ENCODE measurements at places on chromosomes 4 and X. TPM values are rescaled to one million over a fixed set of nuclear protein-coding genes. Genes with fewer than 3 reads are reported as not detected.
A peak's percentile ranks its signal among the peaks of the same experiment; 100 is the strongest.

DNA sequence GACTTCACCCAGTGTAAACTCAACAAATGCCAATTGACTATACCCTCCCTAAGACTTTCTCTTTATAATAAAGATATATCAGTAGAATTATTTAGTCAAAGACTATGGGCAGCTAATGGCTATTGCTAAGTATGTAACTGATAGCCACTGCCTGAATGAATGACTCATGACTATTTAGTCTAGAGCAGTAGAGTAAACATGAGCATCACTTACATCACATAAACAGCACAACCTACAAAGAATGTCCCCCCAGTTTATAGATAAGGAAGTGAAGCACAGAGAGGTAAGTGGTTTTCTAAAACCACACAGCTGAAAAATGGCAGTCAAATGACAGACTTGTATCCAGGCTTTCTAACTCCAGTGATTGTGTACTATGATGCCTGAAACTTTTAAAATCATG lies 507.0 kb downstream of the PPARGC1A start:
- peak; percentile 76 for DNase-seq

GRCh38 chrX:15245896-15246295 lies 24.0 kb downstream of the ASB9 start:
- DNase-seq = no peak

- no peak for DNase-seq
Measured at GRCh38 chrX:136856050-136856449, 24.5 kb downstream of the RBMX start.

DNA sequence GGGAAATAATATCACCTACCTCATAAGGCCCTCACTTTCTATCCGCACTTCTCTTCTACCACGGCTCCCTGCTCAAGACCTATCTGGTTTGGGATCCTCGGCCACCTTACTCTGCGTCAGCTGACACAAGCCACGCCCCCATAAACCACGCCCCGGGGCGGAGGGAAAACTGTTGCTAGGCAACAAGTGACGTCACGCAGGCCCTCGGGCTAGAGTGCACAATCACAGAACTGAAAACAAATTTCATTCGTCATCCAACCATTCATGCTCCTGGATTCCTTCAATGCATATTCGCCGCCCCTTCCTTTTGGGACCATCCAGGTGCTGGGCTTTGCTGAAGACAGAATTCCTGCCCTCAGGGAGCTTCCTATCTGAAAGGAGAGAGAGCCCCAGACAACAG lies 66.3 kb downstream of the SMC1A start:
- no peak for DNase-seq

DNA sequence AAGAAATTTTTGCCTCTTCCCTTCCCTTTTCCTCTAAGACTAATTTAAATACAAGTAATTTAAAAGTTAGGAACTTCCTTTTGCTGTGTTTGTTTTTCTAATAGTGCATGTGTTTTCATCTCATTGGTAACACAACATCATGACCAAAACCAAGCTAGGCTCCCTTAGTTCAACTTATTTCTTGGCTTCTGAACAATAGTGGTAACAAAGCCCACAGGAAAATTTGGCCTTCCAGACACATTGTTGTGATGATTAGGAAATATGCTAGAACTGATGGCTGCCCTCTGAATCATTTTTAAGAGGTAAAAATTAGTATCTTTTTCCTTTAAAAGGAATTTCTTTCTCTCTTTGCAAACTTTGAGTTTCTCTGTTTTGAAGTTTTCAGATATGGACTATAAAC lies 25.5 kb upstream of the TEC start:
- DNase-seq = no peak

- DNase-seq = no peak
Measured at GRCh38 chr4:4862071-4862551, 2.6 kb downstream of the MSX1 start.

- DNase-seq = no peak
Measured at GRCh38 chr4:3524920-3525319, 7.3 kb downstream of the LRPAP1 start.

- no peak for DNase-seq
Measured at GRCh38 chr4:178836865-178837264, 1394.6 kb upstream of the AGA start.

- no peak for DNase-seq
Measured at GRCh38 chr4:76750716-76751115, 147.2 kb downstream of the SOWAHB start.

DNA sequence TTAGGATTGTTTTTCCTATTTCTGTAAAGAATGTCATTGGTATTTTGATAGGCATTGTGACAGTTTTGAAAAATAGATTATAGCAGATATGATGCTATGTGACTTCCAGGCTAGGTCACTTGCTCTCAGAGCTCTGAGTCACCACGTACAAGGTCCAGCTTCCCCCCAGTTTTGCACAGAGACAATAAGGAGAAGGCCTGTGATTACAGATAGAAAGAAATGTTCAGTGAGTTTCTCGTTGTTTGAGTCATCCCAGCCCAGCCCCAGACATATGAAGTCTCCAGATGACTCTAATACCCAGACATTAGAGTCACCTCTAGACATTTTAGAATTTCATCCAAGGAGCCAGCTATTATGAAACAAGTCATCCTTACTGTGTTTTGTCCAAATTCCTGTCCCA lies 57.2 kb downstream of the MFAP3L start:
- peak; percentile 89 for DNase-seq

GRCh38 chr4:163166041-163166579 lies 580 bp downstream of the NAF1 start:
- peak; percentile 41 for DNase-seq

DNA sequence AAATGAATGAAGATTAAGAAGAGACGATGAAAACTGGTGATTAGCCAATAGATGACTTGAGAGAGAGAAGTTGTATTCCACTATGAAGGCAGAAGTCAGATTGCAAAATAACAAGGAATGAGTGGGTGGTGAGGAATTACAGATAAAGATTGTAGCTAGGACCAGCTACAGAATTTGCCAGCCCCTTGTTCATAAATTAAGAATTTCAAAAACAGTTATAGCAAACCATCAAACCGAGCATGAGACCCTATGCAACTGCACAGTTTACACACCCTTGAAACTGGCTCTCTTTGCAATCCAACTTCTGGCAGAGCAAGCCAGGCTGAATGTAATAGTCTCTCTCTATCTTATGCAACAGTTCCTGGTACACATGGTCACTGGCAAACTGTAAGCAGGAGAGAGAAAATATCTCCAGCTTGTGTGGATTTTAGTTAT lies 35.2 kb downstream of the STAP1 start:
- peak; percentile 50 for DNase-seq

- DNase-seq = peak; percentile 70
Measured at GRCh38 chrX:16827225-16827624, 41.0 kb downstream of the TXLNG start.

GRCh38 chr4:186621959-186622553 lies 66.7 kb upstream of the MTNR1A start:
- DNase-seq = peak; percentile 95

DNA sequence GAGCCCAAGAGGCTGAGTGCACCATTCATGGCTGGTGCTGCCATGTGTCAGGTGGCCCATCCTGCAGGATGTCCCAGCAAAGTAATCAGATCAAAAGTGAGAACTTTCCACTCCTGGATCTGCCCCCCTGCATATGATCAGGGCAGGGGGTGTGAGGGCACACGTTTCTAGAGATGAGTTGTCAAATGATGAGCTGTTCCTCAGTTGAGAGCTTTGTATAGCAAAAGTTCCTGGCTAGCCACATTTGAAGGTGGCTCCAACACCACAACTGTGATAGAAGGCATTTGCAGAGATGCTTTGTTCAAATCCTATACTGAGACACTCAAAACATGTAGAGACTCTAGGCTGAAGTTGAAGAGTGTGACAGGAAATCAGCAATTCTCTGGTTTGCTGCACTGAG lies 501.8 kb downstream of the BCOR start:
- DNase-seq = no peak

- no peak for DNase-seq
Measured at GRCh38 chr4:19752599-19752998, 499.1 kb upstream of the SLIT2 start.

DNA sequence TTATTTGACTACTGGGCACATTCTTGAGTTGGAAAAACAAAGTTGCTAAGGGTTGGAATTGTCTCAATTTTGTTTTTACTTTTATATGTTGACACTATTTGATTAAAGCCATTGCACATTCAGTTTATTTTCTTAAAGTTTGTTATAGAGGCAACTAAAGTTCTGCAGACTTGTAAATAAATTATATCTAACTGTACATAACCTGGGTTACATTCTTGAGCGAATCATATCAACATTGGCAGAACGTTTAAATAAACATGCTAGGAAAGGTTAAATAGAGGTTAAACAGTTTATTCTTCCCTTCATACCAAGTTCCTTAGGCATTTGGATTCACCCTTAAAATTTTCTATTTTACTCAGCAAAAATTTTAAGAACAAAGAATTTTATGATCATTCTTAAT lies 74.5 kb downstream of the UCHL1 start:
- no peak for DNase-seq

GRCh38 chrX:53458082-53458481 lies 23.9 kb upstream of the HSD17B10 start:
- DNase-seq = no peak

- no peak for DNase-seq
Measured at GRCh38 chr4:81606801-81607501, 135.2 kb upstream of the RASGEF1B start.

DNA sequence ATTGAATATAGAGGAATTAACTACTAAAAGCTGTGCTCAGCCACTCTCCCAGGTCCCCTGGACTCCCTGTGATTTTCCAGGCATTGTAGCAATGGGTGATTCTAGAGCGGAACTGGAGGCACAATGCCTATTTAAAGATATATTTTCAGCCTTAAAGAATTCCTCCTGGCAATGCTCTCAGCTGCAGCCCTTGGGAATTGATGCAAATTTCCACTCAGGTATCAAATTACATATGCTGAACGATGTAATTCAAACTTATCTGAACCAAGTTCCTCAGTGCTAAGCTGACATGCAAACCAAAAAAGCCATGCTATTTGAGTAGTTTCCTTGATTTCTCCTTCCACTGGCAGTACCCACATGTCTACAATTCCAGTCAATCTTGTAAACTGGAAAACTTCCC lies 86.3 kb upstream of the GABRA3 start:
- DNase-seq = peak; percentile 17

GRCh38 chr4:150960079-150960478 lies 55.0 kb downstream of the LRBA start:
- no peak for DNase-seq

DNA sequence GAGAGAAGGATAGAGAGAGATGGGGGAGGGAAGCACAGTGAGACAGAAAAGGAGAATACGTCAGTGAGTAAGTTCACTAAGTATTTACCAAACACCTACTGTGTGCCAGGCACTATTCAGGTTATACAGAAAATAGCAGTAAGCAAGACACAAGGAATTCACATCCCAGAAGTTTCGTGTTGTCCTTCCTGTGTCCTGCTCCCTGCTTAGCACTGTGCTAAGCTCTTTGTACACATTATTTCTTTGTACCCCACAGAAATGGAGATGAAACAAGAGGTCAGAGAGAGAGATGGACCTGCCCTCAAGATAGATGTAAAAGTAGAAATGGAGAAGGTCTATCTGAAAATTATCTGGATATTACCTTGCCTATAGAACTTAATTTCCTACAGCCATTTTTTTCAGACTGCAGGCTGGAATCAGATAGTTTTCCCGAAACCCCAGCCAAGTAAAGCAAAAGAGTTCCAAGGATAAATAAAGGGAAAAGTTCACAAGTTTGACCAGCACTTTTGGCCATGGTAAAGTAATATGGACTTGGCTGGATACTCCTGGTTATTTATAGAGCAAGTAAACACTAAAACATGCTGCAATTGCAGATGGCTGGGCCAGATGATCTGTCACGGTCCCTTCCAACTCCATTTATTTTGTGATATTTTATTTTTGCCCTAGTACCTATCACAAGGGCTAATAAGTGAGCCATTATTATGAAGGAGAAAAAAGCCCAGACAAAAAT lies 353.7 kb upstream of the SLC7A11 start:
- DNase-seq = peak; percentile 76

DNA sequence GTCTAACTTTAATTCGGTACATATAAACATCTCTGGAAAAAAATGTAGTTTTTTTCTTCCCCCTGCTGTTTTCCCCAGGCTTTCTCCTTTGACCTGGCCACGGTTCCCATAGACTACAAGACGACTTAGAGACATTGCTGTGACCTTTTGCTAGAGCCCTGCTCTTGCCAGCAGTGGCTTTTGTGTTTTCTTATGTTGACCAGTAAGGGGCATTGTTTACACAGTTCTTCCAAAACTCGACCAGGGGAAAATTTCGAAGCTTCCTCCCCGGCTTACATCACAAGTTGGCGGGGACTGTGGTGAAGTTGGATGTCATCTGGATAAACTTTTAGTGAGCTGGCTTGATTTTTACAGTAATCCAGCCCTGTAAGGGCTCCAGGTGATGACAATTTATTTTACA lies 9.3 kb downstream of the CCDC160 start:
- no peak for DNase-seq

- DNase-seq = peak; percentile 89
Measured at GRCh38 chr4:13160920-13161319, 323.2 kb downstream of the RAB28 start.

- no peak for DNase-seq
Measured at GRCh38 chrX:40011322-40012038, 86.3 kb downstream of the BCOR start.

- no peak for DNase-seq
Measured at GRCh38 chr4:163988391-163988790, 493.9 kb downstream of the TMA16 start.

- DNase-seq = no peak
Measured at GRCh38 chr4:145934434-145935047, 4.1 kb downstream of the ZNF827 start.

DNA sequence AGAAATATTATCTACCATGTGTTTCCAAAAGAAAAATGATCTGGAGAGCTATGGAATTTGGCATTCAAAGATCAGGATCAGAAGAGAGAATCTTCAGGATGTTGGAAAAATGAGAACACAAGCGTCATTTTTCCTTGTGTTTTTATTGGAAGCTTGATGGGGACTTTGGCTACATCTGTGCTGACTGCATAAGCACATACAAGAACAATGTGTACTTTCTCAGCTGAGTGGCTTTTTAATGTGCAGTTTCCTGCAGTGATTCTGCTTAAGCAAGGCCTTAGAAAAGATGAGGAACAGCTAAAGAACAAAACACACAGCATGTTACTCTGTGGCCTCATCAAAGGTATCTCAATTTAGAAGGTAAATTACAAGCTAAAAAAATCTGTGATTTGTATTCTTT lies 1039.9 kb downstream of the GLUD2 start:
- DNase-seq = no peak

The CPLX1 gene
- 1.9 TPM for total RNA-seq

The SCRG1 gene
- 4.3 TPM for total RNA-seq

The FGF5 gene
- 2.1 TPM for total RNA-seq

The GYPE gene
- not detected for total RNA-seq

The F8A2 gene
- not detected for total RNA-seq

The GABRE gene
- 1.8 TPM for total RNA-seq
